Activated CD4-positive, alpha-beta memory T cell treated with anti-CD3 and anti-CD28 coated beads, Interleukin-2, amount 10 ng/mL, durations not matched to agents 7 days and 5 days (primary cell): ENCODE measurements at places on chromosomes 1 and 21. TPM values are rescaled to one million over a fixed set of nuclear protein-coding genes. Genes with fewer than 3 reads are reported as not detected.

GRCh38 chr1:152707860-152708259 is at the start of gene LCE4A:
LCE4A (plus strand) TSS chr1:152708160; CDS start chr1:152709076, 916 bp downstream.
- no peak within 1 kb of the TSS for H3K4me3 ChIP-seq
- H3K27me3 ChIP-seq = peaks cover 24% of the 10 kb centered on the region
- H3K36me3 ChIP-seq = no peaks in the 10 kb centered on the region
- no peaks in the 10 kb centered on the region for H3K4me1 ChIP-seq
- no peak within 1 kb of the TSS for H3K27ac ChIP-seq
- DNase-seq = no peak

GRCh38 chr1:34926894-34927293 is 2.6 kb downstream of the DLGAP3 start:
- H3K27ac ChIP-seq = no peak overlapping the region
- peaks cover 5% of the 10 kb centered on the region for H3K36me3 ChIP-seq

GRCh38 chr1:37323486-37324377 is 150.6 kb upstream of the ZC3H12A start:
- no peaks in the 10 kb centered on the region for H3K36me3 ChIP-seq
- no peaks in the 10 kb centered on the region for H3K4me1 ChIP-seq
- no peak overlapping the region for H3K4me3 ChIP-seq
- H3K27ac ChIP-seq = no peak overlapping the region
- H3K27me3 ChIP-seq = peaks cover 9% of the 10 kb centered on the region

DNA sequence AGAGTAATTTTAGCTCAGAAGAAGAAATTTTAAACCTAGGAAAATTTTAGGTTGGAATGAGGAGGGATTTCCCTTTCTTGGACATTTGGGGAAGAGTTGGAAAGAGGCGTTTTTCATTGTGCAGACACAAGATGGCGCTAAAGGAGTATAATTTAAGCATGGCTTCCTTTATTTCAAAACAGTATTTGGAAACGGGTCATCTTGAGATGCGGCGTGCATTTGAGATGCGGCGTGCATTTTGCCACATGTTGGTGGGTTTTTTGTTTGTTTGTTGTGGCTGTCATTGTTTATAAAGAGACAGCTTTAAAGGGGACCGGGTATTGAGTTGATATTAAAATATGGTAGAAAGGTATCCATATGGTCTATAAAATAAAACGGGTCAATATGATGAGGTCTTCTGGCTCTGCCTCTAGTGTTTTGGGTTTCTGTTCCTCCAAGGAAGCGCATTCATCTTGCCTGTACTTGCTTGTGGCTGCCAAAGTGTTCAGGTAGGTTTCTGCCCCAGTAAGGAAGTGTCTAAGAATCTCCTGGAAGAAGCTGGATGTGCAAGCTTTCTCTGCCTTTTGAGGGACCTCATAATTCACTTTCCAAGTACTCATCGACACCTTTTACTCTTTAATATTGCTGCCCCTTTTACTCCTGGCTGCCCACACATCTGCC is 210.3 kb downstream of the SLC35F3 start:
- H3K4me3 ChIP-seq = no peak overlapping the region
- H3K36me3 ChIP-seq = no peaks in the 10 kb centered on the region
- peaks cover 6% of the 10 kb centered on the region for H3K4me1 ChIP-seq

HES3 gene
- total RNA-seq = not detected

HAO2 gene
- total RNA-seq = not detected

DCLRE1B gene
- total RNA-seq = 14.4 TPM
